ENCODE measurements at places on chromosomes 5 and 9. TPM values are rescaled to one million over a fixed set of nuclear protein-coding genes. Genes with fewer than 3 reads are reported as not detected.

Gene PCDHGB1
- polyA plus RNA-seq = 0.36 TPM

Gene NDUFA8
- polyA plus RNA-seq = 99.1 TPM

Gene SOX30
- polyA plus RNA-seq = not detected

Gene PCDHB16
- polyA plus RNA-seq = 1.4 TPM

Gene TLE1
- polyA plus RNA-seq = 43.6 TPM

Gene ZNF300
- 2.8 TPM for polyA plus RNA-seq

Gene CBY3
- not detected for polyA plus RNA-seq

Gene ARID3C
- polyA plus RNA-seq = not detected

All from adipose tissue (tissue), 3 donors.